ENCODE measurements at places on chromosomes 2 and 18.

DNA sequence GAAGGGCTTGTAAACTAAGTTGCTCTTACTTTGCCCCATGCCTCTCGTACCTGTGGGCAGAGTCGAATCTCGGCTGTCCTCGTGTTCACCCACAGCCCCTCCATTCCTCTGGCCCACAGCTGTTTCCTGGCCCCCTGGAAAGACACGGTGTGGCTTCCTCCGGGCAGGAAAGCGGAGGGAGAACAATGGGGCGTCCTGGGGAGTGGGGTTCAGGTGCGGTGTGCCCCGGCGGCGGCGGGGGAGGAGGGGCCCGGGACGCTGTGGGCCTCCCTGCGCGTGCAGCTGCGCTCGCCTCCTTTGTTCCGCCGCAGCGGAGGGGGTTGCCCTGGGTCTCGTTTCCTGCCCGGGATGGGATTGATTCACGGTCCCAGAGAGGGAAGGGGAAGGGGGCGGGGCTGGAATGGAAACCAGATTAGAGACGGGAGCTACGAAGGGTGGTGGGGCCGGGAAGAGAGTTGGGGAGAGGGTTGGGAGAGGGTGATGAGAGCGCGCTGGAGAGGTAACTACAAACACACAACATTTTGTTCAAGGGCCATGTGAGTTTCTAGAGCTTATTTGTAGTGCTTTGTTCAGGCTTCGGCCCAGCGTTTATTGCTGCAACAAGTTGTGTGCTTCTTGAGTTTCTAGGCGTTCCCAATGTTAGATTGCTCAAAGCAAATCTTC is 796 bp downstream of the MYO1B start:
- DNase-seq: peak; percentile 2

GRCh38 chr2:156537141-156537540 is 101.0 kb downstream of the GPD2 start:
- DNase-seq: no peak

- no peak for DNase-seq
Measured at GRCh38 chr2:239081622-239082021, 233.7 kb downstream of the TWIST2 start.

DNA sequence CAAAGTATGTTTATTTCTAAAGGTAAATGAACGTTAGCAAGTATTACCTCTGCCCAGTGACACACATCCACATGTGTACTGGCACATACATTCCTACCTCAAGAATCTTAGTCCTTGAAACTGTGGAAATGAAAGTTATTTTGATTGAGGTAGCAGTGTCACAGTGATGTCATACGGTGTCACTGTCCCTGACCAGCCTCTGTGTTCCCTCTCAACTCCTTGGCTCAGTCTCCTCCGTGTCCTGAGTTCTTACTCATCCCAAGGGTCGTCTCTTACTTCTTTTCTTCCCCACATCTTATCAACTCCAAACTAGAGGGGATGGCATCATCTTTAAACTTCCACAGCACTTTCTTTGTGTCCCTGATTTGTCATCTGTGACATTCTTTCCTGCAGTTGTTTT is 3.3 kb downstream of the NCK2 start:
- no peak for DNase-seq

GRCh38 chr2:137947728-137948336 is 16.4 kb upstream of the HNMT start:
- DNase-seq: no peak

DNA sequence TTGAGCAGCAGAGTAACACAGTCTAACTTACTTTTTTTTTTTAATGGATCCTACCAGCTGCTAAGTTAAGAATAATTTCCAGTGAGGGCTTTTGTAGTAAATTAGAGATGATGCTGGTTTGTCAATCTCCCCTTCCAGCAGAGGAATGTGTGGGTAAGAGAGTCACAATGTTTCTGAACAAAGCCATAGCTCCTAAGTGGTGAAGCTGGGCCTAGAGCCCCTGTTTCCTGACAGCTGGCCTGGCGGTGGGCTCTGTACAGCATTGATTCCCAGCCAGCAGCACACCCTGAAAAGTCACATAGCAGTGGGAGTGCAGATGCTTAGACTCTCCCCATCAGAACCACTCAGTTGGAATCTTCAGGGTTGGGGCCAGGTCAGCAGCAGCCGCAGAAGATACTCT is 24.4 kb downstream of the CAPG start:
- no peak for DNase-seq

DNA sequence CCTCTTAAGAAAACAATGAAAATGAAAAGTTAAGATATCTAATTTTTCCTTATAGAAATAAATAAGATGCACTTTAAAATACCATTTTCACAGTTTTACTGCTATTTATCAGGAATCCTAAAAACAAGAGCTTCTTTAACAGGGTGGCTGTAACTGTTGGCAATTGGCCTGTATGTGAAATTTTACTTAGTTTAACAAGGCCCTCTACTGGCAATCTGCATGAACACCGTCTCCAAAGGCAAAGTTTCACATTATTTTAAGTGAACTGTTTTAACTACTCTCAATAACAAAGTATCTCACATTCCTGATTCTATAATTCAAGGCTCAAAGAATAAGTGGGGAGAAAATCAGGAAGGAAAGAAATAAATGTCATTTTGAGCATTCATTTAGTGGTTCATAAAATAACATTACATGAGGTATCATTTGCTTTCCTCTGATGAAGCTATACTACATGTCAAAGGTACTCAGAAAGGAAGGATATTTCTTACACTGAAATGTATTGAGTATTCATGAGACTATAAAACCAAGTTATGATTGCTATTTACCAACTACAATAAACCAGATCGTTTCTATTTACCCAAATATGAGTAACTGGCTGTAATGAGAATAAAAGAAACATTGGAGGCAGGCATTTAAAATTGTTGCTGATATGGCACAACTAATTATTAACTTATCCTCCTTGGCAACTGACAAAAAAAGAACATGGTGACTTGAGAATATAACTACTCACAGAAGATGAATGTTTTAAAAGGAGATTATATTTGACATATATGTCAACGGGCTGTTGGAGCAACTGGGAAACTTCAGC is 7.0 kb downstream of the NCKAP5 start:
- DNase-seq: no peak

DNA sequence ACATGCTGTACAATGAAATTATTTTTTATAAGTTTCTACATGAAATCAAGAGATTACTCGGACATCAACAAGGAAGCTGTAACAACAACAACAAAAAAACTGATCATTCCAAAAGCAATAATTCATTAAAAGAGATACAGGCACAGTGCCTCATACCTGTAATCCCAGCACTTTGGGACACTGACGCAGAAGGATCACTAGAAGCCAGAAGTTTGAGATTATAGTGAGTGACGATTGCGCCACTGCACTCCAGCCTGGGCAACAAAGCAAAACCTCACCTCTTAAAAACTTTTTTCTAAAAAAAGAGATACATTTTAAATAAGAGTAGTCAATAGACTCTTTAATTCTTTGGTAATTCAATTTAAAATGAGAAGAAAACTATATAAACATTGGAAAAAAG is 364.3 kb downstream of the TNS1 start:
- DNase-seq: no peak

GRCh38 chr2:38436227-38436664 is 59.2 kb upstream of the ATL2 start:
- no peak for DNase-seq

GRCh38 chr18:59272891-59273758 is at the start of gene RAX:
Gene RAX, minus strand, starts transcription at chr18:59273454. Its CDS starts 248 bp downstream, at chr18:59273206.
- DNase-seq: no peak

- no peak for DNase-seq
Measured at GRCh38 chr2:21233194-21233593, 109.4 kb downstream of the TDRD15 start.

- DNase-seq: no peak
Measured at GRCh38 chr2:1601471-1602277, 142.6 kb downstream of the PXDN start.

DNA sequence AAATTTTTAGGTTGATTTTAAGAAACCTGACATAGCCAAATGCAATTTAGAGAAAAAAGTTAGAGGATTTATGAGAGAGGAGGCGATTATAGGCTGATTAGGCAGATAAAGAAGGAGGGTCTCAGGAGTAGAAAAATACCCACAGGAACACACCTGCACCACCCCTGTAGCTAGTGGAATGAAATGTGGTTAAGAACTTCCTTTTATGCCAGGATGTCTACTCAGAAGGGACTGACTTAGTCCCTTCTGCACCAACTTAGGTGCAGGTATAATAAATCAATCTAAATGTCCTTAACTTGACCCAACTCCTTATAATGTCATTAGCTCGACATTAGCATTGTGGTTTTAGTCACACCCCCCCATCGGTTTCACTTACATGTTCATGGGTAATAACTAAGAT is 1274.5 kb upstream of the TMEFF2 start:
- no peak for DNase-seq

- no peak for DNase-seq
Measured at GRCh38 chr2:128536925-128537620, 218.4 kb upstream of the HS6ST1 start.

- DNase-seq: no peak
Measured at GRCh38 chr2:161847910-161848309, 223.7 kb downstream of the SLC4A10 start.

GRCh38 chr2:147365622-147366021 is 479.2 kb upstream of the ACVR2A start:
- DNase-seq: no peak

DNA sequence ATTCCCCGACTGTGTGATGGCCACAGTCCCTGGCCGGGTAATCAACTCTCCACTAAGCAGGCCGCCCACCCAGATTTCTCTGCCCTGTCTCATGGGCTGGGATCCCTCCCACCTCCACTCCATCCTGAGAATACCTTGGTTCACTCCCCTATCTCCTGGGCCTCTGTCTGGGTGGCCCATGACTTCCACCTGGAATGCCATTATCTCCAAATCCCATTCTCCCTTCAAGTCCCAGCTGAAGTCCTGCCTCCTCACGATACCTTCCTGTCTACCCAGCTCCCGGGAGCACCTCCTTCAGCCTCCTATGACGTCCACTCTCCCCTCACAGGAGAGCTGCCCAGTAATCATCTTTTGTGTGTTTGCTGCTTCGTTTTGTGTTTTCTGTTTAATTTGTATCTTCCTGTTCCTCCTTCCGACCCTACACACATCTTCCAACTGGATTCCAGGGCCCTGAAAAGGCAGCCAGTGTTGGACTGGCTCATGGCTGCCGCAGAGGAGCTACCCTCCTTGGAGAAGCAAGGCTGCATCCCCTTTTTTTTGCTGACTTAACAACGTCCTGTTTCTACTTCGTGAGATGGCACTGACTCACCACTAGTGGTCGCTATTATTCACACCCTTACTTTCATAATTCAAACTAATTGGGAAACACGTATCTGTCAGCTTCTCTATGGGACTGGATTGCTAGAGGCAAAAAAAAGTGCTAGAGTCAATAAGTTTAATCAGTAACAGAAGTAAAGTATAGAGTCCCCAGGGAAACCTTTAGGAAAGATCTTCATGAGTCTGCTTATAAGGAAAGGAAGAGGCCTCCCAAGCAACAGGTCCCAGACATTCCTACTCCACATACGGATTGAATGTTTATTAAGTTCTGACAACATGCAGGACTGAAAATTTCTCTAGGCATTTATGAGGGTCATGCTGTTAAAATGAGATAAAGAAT is 171.9 kb upstream of the GATA6 start:
- peak; percentile 2 for DNase-seq

- no peak for DNase-seq
Measured at GRCh38 chr2:105556366-105556765, 157.5 kb upstream of the FHL2 start.

DNA sequence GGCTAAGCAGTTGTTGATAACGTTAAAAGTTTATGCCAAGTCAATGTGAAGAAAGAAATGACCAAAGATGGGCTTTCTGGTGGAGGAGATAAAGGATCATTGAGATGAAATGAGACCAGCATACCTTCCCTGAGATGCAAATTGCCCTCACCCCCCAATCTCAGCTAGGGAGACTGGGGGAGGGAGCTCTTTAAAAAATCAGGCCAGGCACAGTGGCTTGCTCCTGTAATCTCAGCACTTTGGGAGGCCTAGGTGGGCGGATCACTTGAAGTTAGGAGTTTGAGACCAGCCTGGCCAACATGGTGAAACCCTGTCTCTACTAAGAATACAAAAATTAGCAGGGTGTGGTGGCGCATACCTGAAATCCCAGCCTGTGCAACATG is 30.9 kb upstream of the KCMF1 start:
- DNase-seq: no peak

- DNase-seq: no peak
Measured at GRCh38 chr2:52017646-52018235, 985.8 kb upstream of the NRXN1 start.

- no peak for DNase-seq
Measured at GRCh38 chr2:232299927-232300674, 78.5 kb upstream of the ALPP start.

DNA sequence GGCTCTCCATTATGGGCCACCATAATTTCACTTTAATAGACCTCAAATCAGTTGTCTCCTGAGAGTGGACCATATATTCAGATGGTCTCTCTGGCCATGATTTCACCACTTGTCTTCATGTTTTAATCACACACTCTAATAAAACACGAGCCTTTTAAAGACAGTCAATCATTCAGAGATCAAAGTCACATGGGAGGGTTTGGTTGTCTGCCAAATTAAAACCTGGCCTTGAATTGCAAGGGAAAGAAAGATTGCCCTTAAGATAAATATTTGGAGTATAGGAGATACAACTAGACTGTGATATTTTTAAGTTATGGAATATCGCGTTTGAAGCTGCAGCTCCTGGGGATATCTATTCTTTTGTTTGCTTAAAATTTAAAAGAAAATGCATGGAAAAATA is 377.8 kb upstream of the DDX18 start:
- DNase-seq: no peak

DNA sequence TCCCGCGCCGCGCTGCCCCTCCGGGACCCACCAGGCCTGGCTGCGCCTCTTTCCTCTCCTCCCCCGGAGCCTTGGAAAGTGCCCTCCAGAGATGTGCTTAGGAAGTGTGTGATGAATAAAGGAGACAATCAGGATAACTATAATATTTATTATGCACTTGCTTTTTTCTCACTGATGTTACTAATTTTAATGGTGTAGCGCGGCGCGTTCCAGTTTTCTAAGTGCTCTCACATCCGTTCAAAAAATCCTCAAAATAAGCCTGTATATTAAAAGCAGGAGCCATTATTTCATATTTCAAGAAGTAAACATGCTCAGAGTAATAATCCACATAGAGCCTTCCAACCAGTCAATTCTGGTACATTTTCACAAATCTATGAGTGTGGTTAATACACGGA is 941 bp upstream of the MPPE1 start:
- no peak for DNase-seq

GRCh38 chr2:51291762-51292551 is 260.0 kb upstream of the NRXN1 start:
- no peak for DNase-seq

DNA sequence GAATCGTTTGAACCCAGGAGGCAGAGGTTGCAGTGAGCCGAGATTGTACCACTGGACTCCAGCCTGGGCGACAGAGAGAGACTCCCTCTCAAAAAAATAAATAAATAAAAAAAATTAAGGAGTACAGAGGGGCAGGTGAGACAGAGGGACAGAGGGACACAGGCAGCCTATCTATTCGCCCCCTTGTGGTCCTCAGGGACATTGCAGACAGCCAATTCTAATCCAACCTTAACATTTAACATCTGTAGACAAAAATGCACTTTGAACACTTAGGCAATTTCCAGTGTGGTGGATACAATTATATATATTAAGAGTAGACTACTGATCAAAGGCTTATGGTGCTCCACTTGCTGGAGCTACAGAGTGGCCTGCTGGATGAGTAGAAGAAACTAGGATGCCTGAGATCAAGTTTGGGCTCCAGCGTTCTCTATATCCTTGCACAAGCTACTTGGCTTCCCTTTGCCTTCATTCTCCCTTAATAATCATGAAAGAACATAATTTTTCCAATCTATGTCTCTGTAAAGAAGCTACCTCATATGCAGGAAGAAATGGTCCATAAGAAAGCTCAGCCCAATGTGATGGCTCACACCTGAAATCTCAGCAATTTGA is 8.2 kb upstream of the SMARCAL1 start:
- no peak for DNase-seq

- DNase-seq: no peak
Measured at GRCh38 chr2:188466761-188467160, 175.1 kb downstream of the GULP1 start.

All from activated CD4-positive, alpha-beta T cell treated with anti-CD3 and anti-CD28 coated beads, Interleukin-2, amount 50 U/mL, for 24 hours (primary cell).